ENCODE measurements at places on chromosomes 1 and 21.

DNA sequence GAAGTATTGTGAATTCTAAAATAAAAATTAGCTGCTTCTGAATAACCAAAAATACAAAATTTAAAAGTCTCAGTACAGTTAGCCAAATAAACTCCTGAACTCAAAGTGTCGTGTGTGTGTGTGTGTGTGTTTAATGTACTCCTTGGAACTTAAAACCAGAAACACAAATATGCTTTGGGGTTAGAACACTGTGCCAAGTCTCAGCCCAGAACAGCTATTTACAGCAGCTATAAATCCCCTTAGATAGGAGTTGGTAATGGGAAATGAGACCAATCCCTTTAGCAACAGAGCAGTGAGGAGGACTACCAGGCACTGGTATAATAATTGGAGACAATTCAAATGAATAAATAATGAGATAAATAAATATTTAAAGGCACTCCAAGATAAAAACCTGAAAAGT lies 83.1 kb downstream of the PATJ start:
- DNase-seq: no peak

- DNase-seq: no peak
These were observed 65.5 kb upstream of the WNT4 start for GRCh38 chr1:22208268-22208972.

GRCh38 chr1:40462956-40463590 lies 12.8 kb downstream of the ZFP69B start:
- DNase-seq: no peak

DNA sequence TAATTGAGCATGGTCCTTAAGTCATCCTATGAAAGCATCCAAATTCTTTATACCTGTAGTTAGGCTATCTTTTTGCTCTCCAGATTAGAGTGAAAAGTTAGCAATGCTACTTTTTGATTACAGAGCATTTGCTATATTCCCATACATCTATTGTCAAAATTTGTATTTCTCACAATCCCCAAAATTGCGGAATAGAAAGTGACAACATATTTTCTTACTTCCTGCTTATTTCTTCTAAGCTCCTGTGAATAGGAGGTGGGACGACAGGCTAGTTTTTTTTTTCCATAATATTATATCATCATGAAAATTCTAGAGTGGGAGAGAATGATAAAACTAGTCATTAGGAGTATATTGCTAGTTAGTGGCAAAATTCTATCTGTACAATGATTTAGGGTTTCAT lies 264.0 kb upstream of the DPYD start:
- DNase-seq: no peak

DNA sequence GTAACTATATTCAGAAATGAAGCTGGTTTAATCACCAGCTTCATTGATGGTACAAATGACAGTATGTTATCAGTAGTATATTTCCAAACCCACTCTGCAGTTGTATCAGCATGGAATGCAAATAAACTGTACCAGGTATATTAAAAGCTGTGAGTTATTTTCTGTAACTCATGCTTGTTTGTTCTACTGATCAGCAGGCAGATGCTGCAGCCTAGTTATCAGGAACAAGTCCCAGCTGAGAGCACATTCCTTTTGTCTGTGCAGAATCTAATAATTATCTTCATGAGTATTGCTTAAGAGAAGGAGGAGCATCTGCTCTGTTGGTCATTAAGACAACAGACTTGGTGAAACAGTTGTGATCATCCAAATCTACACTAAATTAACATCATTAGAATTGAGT lies 1331.1 kb downstream of the MRPL39 start:
- no peak for DNase-seq

DNA sequence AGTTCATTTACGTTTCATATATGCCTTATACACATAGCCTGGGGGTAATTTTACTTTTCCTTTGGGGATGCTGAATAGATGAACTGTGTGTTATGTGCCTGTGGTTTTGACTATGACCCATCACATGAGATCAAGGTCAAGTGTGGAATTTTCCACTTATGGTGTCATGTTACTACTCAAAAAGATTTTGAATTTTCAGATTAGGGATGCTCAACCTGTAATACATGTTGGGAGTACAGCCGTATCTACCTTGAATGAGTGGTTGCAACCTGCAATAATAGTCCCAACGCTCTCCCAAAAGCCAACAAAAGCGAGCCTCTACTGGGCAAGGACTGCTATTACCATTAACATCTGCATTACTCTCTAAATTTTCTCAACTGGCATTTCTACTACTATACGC lies 68.5 kb upstream of the SDC3 start:
- no peak for DNase-seq

DNA sequence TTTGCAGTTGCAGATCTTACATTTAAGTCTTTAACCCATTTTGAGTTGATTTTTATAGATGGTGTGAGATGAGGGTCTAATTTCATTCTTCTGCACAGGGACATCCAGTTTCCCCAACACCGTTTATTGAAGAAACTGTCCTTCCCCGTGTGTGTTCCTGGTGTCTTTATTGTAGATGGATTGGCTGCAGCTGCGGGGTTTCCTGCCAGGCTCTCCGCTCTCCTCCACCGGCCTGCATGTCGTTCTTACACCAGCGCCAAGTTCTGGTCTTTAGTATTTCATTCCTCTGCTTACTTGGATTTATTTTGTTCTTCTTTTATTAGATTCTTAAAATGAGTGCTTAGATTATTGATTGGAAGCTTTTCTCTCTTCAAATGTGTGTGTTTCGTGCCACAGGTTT lies 98.9 kb upstream of the COL6A1 start:
- DNase-seq: no peak

Data from activated CD8-positive, alpha-beta memory T cell treated with anti-CD3 and anti-CD28 coated beads, Interleukin-2, amount 10 ng/mL, durations not matched to agents 7 days and 5 days (primary cell).